ENCODE measurements at places on chromosomes 11 and 22.

GRCh38 chr11:1693327-1694063 lies 3.5 kb upstream of the KRTAP5-6 start:
- peak; percentile 68 for DNase-seq

- peak; percentile 30 for DNase-seq
These were observed 27.5 kb downstream of the LINC01488 start for GRCh38 chr11:69508974-69509373.

DNA sequence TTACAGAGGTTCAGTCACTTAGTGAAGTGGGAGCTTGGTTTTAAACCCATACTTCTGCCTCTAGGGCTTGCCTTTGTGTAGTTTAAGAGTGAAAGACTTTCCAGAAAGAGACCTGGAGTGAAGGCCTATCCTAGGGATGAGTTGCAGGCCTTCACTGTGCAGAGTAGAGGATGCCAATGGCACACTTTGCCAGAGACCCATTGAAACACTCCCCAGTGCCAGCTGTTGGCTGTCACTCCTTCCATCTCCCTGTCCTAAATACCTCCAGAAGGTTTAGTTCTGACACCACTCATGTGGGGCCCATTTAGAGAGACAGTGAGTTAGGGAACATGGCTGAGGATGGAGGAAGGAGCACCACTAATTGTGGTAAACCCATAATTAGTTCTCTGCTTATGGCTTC lies 31.5 kb downstream of the NAV2 start:
- no peak for DNase-seq

- no peak for DNase-seq
These were observed 12.6 kb downstream of the OR5A2 start for GRCh38 chr11:59413646-59414045.

GRCh38 chr11:115340874-115341273 lies 163.3 kb downstream of the CADM1 start:
- no peak for DNase-seq

DNA sequence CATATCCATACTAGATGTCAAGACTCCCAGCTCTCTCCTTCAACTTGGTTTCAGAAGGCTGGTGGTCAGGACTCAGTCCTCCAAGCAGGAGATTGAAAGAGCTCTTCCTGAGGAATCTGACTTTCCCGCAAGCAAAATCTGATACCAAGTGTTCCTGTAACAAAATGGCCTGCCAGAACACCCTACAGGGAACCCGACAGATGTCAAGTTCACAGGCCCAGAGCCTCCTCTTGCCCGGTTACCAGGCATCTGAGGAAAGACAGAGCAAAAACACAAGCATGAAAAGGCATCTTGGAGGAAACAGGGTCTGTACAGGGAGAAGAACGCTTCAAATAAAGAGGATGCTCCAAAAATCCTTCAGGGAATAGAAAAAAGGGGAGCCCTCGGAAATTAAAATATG lies 8.7 kb upstream of the KCNJ5 start:
- no peak for DNase-seq

- no peak for DNase-seq
These were observed 348.2 kb downstream of the CADM1 start for GRCh38 chr11:115155978-115156377.

Measured in dermis microvascular lymphatic vessel endothelial cell (primary cell).